ENCODE measurements at places on chromosomes 4 and X.
A peak's percentile ranks its signal among the peaks of the same experiment; 100 is the strongest.

- DNase-seq = no peak
These were observed 641.5 kb downstream of the FAT4 start for GRCh38 chr4:125956276-125956675.

DNA sequence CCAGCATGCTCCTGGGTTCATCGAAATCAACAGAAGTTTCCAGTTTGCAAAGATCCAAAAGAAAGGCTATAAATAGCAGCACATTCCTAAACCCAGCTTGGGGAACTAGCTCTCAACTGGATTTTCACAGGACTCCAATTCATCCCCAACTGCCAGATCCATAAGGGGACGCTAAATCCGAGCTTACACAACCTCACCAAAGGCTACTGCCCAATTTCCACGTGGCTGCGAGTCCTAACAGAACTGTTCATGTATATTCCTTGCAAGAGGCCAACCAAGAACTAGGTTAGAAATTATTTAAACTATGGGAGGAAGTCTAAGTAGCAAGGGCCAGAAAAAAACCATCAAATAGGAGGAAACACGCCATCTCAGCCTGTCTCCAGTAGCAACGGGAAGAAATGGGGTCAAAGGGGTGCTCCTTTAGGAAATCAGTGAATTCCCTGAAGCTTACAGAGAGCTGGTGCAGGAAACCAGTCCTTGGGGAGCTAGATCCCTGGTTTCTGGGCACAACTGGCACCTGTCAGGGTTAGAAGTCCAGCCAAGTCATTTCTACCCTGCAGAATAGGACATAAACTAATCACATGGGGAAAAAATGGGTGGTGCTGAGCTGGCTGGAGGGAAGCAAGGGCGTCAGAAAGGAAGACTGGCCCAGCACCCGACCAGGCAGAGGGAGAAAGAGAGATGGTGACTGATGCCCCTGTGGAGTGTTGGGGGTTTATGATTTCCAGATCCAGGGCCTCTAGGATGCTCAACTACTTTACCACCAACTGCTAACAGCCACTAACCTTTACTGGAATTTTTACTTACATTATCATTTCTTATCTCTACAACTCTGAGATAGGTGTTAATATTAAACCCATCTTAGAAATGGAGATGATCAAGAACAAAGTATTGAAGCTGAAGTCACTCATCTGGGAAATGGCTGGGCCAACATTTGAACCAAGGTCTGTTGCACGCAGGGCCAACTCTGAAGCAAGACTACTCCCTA lies 20.5 kb downstream of the RELL1 start:
- DNase-seq = no peak

DNA sequence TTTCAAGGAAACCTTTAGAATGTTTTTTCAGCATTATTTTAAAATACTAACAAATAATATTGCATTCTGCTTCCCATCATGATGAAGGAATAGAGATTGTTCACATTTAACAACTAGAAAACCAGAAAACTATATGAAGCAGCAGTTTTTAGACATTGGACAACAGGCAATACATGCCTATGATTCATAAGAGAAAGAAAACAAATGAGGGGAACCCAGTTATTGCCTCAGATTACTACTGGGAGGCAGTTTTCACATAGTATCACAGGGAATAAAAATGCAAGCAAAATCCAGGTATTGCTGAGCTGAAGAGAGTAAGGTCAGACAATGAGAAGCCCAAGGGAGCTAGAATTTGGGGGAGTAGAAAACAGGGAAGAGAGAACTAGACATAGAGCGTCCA lies 373.6 kb downstream of the MAPK10 start:
- DNase-seq = no peak

GRCh38 chr4:13704035-13704434 lies 76.5 kb upstream of the BOD1L1 start:
- DNase-seq = no peak

DNA sequence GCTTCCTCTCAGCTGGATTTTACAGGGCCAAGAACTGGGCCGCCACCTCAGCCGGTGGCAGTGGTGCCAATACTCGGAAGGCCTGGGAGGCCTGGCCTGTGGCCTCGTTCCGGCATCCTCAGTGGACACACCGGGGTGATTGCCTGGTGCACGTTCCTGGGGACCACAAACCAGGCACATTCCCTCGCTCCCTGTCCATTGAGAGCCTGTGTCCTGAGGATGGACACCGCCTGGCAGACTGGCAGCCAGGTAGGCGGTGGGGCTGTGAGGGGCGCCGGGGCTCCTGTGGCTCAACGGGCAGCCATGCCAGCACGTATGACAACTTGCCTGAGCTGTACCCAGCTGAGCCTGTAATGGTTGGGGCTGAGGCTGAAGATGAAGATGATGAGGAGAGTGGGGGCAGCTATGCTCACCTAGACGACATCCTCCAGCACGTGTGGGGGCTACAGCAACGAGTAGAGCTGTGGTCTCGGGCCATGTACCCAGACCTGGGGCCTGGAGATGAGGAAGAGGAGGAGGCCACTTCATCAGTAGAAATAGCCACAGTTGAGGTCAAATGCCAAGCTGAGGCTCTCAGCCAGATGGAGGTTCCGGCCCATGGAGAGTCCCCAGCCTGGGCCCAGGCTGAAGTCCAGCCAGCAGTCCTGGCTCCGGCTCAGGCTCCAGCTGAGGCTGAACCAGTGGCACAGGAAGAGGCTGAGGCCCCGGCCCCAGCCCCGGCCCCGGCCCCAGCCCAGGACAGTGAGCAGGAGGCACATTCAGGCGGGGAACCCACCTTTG lies 70.4 kb downstream of the STARD8 start:
- DNase-seq = no peak

DNA sequence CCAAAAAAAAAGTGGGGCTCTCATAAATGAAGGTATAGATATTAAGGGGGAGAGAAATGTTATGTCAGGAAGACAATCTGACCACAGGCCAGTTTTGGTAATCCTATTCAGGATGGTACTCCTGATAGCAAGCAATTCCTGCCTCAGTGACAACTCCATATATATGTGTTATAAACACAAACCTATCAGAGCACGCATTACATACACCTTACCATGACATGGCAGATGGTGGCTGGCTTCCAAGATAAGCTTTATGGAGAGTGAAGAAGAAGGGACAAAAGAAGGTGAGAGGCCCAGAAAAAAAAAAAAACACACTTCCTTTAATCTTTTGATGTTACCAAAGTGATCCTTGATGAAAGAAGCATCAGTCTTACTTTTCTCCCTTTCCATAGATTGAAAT lies 29.5 kb upstream of the KDR start:
- no peak for DNase-seq

- peak; percentile 61 for DNase-seq
These were observed 802 bp downstream of the COX18 start for GRCh38 chr4:73068491-73069337.

DNA sequence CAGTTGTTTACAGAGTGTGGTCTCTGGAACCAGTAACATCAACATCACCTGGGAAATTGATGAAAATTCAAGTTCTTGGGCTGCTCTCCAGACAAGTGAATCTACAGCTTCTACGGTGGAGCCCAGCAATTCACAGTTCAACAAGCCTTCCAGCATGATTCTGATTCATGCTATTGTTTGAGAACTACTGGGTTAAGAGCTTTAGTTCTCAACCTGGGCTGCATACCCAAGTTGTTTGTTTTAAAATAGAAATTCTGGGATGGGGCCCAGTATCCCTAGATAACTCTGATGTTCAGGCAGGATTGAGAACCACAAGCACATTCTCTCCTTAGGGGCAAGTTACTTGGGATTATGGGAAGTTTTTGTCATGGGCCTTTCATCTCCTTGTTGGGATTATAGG lies 37.9 kb upstream of the PGK1 start:
- no peak for DNase-seq

DNA sequence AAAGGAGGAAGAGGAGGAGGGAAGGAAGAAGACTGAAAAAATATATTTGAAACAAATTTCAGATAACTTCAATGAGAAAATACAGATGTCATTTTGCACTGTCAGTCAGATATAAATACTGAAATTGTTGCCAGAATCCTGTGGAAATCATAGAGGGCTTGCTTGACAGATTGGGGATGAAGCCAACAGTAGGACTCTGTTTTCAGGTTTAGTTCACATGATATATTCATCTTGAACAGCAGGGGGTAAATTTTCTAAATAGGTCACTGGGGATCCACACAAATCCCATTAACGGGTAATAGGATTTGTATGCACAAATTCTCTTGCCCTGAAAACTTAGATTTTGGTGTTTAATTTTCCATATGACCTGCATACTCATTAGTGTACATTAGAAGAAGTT lies 103.3 kb upstream of the PCDH18 start:
- no peak for DNase-seq

DNA sequence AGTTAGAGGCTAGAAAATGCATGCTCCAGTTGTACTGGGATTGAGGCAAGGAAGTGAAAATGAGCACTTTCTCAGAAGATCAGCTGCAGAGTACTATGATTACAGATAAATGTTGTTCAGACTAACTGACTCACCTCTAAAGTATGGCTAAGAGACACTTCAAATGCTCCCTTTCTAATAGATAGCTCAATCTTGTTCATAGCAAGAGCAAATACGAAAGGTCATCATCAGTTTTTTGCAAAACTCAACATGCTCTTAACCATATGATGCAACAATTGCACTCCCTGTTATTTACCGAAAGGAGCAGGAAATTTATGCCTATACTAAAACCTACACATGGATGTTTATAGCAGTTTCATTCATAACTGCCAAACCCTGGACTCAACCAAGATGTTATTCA lies 838.4 kb upstream of the INTU start:
- DNase-seq = no peak

DNA sequence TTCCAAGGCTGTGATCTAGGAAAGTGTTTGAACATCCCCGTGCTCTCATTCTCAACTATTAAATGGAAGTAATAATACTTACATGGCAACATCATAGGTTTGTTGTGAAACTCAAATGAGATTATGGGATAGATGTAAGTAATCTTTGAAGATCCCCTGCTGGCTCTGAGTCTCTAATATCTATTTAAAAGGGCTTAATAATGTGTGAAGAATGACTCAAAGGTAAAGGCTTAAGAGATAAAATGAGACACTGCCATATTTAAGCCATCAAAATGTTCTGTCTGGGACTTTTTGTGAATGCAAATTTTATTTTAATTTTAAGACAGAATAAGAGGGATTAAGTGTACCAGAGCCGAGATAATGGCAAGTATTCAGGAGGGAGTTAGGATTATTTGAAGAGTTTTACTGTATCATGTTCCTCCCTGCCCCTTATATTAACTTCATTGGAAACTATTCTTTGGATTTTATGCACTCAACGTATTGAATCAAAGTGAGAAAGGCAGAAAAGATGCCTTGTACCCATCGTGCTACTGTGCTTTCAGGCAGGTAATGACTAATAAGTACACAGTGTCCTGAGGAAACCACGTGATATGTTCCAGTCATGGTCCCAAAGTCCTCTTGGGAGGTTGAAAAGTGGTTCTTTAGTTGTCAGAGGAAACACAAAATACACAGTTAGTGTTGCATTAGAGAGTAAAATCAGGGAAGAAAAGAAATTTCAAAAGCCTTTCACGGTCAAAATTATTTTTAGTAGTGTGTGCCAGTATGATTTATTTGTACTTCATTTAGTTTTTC lies 192.4 kb downstream of the RBM46 start:
- DNase-seq = no peak

DNA sequence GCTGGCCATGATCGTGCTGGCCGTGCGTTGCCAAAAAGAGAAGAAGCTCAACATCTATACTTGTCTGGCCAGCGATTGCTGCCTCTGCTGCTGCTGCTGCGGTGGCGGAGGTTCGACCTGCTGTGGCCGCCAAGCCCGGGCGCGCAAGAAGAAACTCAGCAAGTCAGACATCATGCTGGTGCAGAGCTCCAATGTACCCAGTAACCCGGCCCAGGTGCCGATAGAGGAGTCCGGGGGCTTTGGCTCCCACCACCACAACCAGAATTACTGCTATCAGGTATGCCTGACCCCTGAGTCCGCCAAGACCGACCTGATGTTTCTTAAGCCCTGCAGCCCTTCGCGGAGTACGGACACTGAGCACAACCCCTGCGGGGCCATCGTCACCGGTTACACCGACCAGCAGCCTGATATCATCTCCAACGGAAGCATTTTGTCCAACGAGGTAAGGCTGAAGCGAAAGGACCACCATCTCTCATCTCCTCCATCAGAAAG lies 3.3 kb downstream of the PCDH10 start:
- DNase-seq = no peak

DNA sequence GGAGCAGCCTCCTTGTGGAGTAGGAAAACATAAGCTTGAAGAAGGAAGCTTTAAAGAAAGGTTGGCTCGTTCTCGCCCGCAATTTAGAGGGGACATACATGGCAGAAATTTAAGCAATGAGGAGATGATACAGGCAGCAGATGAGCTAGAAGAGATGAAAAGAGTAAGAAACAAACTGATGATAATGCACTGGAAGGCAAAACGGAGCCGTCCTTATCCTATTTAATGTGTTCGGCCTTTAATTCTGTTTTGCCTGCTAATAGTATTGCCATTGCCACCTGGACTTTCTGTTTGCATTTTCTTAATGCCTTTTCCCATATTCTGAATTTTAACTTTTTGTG lies 1.4 kb downstream of the TCEAL1 start:
- DNase-seq = no peak

- DNase-seq = no peak
These were observed 1130.0 kb downstream of the STPG2 start for GRCh38 chr4:97013309-97013708.

- DNase-seq = no peak
These were observed 654 bp downstream of the ATOH1 start for GRCh38 chr4:93828995-93829819.

DNA sequence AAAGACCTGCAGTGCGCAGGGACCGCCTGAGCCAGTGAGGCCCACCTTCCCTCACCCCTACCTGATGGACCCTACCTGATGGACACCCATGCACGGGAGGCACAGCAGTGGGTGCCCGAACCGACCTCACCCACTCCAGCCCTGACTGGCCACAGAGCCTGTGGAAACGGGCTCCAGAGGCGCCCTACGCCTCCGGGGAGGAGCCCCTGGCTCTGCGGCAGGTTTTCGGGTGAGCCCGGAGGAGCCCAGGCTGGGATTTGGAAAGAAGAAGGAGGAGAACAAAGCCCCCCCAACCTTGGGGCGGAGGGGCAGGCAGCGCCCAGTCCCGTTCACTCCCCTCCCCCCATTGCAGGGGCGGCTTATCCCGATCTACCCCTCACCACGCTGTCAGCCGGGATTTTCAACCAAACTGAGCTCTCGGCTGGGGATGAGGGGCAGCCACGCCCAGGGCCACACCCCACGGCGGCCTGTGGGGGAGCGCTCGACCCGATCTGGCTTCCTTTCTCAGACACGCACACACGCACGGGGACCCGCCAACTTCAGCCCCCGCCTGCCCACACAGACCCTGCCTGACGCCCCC lies 675 bp downstream of the L1CAM start:
- DNase-seq = no peak

GRCh38 chr4:148814030-148814429 lies 371.8 kb upstream of the NR3C2 start:
- DNase-seq = no peak

All from foreskin melanocyte (primary cell).